ENCODE measurements at places on chromosomes 5 and 9.

DNA sequence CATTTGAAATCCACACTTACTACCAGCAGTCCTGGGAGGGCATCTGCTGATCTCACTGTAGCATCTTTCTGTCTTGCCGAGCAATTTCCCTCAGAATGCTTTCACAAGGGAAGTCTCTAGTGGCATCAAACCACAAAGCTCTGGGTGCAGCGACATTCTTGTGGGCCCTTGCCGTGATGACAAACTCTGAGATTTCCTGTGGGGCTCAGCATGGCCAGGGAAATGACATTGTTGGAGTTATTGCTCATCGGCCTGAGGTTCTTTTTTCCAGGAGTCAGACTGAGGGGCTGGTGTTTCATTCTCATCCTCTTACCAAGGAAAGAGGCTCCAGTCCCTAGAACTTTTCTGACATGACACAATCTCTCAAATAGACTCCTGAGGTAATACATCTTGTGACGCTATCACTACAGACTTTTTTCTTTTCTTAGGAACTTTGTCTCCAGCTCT is 51.4 kb downstream of the PFDN1 start:
- peak; percentile 56 for DNase-seq

DNA sequence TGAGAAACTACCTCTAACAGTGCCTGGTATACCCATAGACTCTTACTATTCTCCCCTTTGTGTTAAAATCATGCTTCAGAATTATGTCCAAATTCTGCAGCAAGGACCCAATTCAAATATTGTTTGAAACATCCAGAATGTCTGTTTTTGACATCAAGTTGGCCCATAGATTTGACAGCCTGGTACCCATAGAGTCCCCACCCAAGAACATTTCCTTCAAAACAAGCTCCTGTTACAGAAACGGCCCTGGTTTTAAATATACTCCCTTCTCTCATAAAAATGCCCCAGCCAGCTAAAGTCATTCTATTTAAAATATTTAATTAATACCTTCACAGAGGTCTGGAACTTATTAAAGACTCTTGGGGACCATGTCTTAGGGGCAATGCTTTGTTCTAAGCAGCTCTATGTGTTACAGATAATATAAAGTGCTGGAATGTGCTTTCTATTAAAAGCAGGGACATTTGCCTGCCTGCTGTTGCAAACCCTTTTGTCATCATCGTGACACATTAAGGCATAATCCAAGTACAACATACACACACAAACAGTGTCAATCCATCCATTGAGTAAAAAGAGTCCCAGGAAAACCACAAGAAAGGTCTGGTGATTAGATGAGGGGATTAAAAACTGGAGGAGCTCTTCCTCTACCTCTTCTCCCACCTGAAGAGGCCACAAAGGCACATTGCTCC is 321.7 kb downstream of the MLLT3 start:
- DNase-seq, result no peak

DNA sequence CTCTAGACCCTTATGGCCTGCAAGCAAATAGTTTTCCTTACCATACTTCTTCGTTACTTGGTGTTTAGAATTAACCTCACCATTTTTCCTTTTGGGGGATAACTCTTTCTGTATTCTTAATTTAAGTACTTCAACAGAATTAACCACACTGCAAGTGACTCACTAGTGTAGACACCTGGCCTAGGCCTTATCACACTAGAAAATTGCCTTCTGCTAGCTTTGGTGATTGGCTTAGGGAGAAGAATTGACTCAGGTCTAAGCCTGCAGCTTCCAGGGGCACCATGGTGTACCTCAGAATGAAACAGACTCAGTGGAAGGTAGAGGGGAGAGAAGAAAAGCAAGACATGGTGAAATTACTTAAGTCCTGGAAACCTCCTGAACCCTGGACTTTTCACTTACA is 112.8 kb upstream of the HMHB1 start:
- DNase-seq, result no peak

GRCh38 chr5:113344973-113345940 is 89.5 kb downstream of the TSSK1B start:
- DNase-seq, result no peak

DNA sequence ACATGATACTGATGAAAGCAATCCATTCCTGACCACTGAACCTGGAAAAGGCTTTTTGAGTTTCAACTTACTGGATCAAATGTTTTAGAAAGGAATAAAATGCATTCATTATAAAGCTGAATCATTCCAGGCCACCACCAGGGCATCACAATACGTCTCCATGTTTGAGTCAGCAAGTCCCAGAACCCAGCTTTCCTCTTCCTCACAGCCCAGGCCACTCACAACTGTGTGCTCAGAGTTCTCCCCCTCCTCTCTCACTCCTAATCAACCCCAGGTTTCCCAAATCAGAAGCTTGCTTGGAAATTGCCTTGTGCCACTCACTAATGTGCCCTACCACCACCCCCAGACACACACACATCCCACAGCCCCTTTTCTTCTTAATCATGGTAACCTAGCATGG is 91.7 kb downstream of the GNA14 start:
- no peak for DNase-seq

All from CD4-positive, alpha-beta T cell treated with Interleukin-6 at 100 ng/mL for 8 hours (primary cell).